Hippocampal formation (tissue), 2 donors: ENCODE measurements at places on chromosomes 7 and 10.
A peak's percentile ranks its signal among the peaks of the same experiment; 100 is the strongest.

DNA sequence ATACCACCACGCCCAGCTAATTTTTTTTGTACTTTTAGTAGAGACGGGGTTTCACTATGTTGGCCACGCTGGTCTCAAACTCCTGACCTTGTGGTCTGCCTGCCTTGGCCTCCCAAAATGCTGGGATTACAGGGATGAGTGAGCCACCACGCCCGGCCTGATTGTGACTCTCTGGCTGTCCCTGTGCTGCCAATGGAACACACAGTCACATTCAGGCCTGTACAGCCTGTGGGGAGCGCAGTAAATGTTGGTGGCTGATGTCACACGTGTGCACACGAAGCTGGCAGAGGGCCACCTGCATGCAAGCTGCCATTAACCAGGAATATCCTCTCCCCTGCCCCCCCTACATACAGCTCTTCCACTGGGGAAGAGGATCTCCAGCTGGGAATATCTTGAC lies 22.1 kb downstream of the POLL start:
- no peak for DNase-seq

DNA sequence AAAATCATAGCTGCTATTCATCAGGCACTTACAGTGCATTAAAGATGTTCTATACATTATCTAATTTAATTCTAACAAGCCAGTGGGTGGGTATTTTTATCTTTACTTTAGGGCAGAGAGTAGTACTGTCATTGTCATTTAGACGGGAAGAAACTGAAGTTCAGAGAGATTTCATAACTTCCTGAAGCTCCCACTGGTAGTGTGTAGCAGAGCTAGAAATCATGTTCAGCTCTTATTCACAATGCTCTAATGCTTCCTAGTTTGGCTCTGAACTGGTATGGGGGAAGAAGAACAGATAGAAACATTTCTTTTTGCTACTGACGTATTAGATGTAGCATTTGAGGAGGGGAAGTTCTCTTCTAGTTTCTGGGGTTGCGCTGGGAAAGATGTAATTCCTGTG lies 116.7 kb downstream of the CYP26A1 start:
- DNase-seq, result no peak

DNA sequence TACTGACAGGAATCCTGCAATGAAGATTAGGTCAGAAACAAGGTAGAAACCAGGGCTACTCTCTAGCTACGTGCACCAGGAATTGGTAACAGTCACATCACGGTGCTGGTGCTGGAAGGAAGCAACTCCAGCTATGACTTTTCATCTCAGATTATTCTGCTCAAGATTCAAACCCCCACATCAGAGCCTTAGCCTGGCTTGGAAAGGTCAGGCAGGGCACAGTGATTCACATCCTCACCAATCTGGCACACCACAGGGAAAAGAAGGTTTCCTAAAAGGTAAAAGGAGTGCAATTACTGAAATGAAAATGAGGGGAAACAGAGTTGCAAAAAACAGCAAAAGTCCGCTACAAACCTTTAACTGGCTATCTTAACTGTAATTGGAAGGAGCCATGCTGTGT lies 240.2 kb upstream of the NPSR1 start:
- DNase-seq, result no peak

- no peak for DNase-seq
Measured at GRCh38 chr10:98170249-98171117, 36.0 kb downstream of the R3HCC1L start.

DNA sequence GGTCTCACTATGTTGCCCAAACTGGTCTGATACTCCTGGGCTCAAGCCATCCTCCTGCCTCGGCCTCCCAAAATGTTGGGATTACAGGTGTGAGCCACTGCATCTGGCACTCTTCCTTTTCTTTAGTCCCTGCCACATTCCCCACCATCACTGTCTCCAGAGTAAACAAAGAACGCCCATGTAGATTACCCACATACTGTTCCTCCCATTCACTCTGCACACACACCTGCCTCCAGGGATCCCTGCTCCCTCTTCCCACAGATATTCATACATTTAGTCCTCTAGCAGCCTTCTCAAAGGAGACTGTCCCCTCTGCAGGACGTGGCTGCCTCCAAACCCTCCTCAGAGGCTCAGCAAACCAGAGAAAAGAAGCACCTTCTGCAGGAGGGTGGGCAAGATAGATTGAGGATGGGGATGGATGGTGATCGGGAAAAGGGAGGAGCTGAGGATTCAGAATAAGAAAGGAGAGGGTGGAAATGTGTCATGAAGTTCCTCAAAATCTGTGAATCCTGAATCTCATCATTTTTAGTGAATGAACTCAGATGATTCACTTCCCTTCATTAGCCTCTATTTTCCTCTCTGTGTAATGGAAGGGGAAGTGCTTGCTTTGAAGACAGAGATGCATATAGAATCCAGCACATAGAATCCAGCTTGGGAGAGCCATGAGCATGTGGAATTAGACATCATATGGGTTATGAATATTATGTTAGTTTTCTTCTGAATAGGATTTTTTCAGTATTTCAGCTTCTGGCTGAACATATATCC lies 5.5 kb upstream of the PLAU start:
- no peak for DNase-seq

DNA sequence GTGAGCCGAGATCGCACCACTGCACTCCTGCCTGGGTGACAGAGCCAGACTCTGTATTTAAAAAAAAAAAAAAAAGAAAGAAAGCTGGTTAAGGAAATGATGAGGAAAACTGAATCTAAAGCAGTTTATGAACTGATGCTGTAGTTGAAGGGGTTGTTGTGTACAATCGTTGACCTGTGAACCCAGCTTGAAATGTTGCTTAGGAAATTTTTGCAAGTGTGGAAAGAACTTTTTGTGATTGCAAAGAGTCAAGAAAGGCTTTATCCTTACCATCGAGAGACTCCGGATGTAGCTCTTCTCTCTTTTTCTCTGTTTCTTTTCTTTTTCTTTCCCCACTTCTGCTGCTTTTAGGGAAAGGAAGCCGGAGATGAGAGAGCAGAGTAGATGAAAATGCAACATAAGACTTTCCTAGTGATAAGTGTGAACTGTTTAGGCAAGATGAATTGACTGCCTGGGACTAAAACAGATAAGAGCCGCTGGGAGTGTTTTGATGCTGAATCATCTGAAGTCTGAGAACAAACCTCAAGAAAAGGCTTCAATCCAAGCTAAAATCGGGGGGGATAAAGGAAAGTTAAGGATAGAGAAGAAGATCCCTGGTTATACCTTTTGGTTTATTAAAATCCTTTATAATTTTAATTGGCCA lies 69.0 kb downstream of the TAF3 start:
- no peak for DNase-seq

- peak; percentile 51 for DNase-seq
Measured at GRCh38 chr10:24518981-24519597, 204.6 kb downstream of the ARHGAP21 start.

DNA sequence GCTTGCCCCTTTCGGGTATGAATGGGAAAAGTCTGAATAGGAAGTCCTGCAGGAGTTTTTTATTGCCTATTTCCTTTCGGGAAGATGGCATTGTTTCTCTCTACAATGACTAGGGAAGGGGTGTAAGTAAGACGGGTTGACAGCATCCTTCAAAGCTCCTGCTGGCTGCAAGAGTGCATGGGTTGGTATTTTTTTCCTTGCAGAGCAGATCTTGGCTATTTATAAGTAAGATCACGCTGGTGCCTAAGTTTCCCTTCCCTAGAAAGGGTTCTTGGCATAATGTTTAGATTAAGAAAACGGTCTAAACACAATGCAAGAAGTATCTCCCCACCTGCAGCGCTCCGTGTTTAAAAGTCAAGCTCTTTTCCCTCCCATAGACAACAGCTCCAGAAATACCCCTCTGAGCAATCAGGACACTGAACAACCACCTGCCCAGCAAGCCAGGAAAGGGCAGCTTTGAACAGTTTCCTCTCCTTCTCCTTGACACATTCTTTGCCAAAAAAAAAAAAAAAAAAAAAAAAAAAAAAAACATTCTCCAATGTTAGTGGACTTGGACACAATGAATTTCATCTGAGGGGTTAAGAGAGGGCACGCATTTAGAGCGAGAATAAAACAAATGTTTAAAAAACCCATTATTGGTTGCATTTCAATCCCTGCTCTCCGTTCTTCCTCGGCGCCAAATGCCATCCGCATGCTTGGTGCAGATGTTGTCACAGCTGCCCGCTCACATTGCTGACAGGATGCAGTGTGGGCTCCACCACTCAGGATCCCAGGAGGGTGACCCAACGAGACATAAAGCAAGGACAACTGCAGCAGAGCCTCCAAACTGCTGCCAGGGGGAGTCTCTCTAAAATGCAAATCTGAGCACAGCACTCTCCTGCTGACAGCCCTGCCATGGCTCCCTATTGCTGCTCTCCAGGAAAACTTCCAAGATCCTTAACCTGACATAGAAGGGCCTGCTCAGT lies 427.4 kb upstream of the MGMT start:
- no peak for DNase-seq

DNA sequence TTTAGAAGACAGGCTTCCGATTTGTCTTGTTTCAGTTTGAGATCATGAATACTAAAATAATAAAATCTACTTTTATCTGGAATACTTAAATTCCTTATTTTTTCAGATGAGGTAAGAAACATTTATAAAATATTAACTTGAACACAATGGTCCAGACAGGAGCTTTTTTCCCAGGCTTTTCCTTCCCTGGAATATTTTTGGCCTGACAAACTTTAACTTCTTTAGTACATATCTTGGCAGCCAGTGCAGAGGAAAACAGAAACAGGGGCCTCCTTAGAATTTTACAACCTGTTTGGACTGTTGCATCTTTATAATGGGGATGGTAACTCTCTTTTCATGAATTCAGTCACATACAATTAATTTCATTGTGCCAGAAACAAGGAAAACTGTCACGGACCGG lies 41.4 kb downstream of the NRP1 start:
- no peak for DNase-seq

- DNase-seq, result peak; percentile 34
Measured at GRCh38 chr10:132942101-132943057, at the start of gene CFAP46. TSS of gene CFAP46 (minus strand) at chr10:132942570. CDS start at chr10:132942484, 86 bp downstream.

- DNase-seq, result no peak
Measured at GRCh38 chr10:5540080-5540479, 15.3 kb downstream of the CALML3 start.

DNA sequence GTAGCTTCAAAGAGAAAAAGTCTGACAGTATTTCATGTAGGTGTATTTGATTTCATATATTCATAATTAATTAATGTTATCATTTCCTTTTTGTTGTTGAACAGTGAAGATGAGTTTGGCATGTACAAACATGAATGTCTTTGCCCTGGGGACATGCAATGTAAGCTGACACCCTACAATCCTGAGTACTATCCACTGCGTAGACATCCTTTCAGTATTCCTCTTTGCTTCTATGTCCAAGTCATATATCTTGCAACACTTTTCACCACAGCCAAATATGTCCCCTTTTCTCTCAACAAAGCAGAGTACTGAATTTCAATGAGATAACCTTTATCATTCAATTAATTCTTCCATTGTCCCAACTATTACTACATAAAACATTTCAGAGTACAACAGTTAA lies 93.6 kb downstream of the GPR37 start:
- DNase-seq, result no peak

- DNase-seq, result no peak
Measured at GRCh38 chr10:62451611-62451975, 77.4 kb downstream of the ZNF365 start.

DNA sequence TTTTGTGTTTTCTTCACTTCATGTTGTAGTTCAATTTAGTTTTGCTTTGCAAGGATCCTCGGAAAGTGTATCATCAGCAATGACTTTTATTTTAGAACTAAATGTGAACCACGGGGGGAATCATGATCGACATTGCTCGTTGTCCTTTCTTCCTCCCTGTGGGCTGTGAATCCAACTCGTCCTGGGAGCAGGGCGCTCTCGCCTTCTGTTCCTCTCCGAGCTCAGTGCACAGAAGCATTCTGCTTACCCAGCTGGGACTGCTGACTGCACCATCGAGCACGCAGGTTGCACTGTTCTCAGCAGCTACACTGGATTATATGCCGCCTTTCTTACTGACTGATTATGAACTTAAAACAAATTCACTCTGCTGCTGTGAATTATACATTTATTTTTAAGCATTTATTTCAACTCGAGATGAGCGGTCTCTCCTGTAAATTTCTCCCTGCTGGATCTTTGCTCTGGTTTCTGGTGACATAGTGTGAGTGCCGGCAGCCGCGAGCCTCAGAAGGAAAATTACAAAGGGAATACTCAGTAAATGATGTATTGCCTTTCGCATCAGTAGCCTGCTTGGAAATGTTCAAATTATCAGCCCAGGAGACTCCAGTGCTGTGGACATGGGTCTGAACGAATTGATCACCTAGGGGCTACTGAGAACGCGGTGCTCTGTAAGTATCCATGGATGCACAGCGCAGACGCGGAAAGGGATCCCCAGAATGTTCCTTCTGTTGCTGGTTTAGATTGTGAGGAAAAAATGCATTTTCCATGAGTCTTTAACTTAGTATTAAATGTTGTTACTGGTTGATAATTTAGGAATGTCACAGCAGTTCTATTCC lies 92.6 kb downstream of the PTPRE start:
- DNase-seq, result peak; percentile 60

GRCh38 chr10:105063796-105064195 lies 422.7 kb downstream of the SORCS3 start:
- DNase-seq, result no peak

DNA sequence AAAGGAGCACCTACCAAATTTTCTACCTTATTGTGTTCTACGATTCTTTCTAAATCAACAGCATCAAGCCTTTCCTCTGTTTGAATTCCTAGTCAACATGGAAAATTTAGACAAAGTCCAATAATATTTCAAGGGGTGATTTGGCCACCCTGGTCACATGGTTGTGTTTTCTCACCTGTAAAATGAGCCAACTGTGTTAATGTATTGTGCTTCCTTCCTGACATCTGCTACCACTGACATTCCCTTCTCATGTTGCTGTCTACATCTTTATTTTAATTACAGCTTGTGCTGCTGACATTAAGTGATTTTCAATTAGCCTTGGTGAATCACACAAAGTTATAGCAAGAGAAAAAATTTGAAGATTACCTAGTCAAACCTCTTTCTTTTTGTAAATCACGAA lies 83.0 kb upstream of the NPSR1 start:
- no peak for DNase-seq

GRCh38 chr10:78079411-78079810 lies 45.7 kb downstream of the RPS24 start:
- DNase-seq, result no peak

GRCh38 chr7:3267966-3268690 lies 32.9 kb upstream of the SDK1 start:
- DNase-seq, result no peak

DNA sequence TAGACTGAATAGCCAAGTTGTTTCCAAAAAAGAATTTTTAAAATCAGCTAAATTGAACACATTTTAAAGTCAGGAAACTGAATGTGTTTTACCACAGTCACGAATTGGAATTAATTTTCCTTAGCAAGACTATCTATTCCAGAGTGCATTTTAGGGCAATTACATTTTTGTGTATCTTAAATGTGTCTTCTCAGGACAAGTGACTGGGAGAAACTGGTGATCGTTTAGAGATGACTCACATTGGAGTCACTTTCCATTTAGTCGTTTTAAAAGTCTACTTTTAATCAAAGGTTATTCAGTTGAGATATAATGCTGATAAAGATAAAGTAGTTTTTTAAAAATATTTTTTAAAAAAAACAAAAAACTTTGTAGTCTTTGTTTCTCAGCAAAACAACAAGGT lies 191.7 kb upstream of the SLC26A5 start:
- DNase-seq, result no peak

GRCh38 chr10:88693392-88694020 lies 12.5 kb upstream of the LIPK start:
- DNase-seq, result no peak
